ENCODE measurements at places on chromosomes 16 and 17.

DNA sequence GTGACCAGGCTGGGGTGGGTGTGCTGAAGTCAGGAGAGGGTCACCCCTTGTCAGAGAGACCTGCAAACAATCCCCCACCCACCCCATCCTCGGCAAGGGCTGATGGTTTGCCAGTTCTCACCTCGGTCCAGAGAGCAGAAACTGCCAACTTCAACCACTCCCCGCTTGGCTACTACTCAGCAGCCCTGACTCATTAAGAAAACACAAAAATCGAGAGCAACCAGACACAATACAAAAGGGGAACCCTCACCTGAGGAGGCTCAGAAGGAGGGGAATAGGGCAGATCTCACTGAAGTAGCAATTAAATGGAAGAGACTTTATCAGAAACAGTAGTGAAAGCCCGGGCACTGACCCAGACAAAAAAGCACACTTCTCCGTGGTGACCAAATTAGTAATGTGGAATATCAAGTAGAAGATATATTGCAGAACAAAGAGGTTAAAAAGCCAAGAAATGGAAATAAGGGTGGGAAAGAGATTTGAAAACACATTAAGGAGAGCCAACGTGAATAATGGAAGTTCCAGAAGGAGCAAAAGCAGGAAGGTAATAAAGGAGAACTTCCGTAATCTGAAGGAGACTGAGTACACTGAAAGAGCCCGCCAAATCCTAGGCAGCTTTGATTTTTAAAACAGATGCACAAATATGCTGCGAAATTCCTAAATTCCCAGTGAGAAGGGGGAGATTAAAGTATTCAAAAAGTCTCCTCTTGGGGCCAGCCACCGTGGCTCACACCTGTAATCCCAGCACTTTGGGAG lies 23.6 kb downstream of the CENPV start:
- DNase-seq, result no peak

GRCh38 chr16:46715769-46716305 lies 26.4 kb downstream of the ORC6 start:
- no peak for DNase-seq

DNA sequence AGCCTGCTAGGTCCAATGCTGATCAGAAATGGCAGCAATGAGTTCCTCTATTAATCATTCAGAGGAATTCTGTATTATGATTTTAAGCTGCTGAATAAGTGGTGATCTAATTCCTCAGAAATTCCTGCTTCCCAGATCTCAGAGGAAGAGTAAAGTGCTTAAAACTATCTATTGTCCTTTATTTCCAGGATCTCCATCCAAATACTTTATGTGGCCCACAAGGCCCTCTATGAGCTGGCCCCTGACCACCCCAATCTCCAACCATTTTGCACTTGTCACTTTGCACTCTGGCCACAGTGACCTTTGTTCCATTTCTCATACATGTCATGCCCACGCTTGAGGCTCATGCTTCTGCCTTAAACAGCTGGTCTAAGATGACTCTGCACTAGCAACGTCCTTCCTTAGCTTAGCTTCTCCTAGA lies 93.7 kb downstream of the CA10 start:
- DNase-seq, result no peak

DNA sequence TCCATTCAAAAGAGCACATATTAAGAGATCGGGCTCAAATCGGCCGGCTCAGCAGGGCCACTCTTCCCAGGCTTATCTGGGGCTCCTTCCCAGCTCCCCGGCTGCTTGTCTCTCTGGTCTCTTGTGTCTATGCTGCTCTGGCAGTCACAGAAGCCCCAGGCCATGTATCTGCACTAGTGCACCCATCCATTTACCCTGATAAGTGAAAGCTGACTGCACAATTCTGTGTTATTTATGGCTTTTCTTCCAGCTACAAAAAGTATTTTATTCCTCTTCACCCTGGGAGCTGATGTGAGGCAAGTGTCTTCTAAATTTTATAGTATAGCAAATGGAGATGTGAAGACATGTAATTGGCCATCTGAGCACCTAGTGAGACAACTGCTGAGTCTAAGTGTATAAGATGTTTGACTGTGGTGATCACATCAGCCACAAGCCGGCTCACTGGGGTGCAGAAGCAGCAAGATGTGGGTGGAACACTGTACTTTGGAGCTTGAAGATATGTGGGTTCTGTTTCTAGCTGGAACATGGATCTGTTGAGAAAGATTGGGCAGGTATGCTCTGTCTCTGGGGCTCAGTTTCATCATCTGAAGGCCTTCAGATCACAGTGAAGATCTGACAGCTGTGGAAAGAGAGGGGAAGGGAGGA lies 78.1 kb upstream of the MPHOSPH6 start:
- no peak for DNase-seq

DNA sequence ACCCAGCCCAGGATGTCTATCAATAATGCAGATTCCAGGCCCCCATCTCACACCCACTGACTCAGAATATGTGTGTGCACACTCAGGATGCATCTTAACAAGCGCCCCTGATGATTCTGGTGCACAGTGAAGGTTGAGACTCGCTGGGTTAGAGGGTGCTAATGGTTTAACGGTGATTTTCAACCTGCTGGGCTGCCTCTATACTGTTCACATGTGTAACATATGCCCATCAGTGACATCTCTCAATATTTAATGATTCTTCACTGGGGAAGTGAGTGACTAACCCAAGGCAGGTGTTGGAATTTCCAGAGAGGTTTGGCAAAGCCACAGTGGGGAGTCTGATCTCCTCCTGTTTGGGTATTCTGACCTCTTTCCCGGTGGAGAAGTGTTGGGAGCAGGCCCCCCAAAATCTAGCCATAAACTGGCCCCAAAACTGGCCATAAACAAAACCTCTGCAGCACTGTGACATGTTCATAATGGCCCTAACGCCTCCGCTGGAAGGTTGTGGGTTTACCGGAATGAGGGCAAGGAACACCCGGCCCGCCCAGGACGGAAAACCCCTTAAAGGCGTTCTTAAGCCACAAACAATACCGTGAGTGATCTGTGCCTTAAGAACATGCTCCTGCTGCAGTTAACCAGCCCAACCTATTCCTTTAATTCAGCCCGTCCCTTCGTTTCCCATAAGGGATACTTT lies 4.1 kb upstream of the DOC2B start:
- no peak for DNase-seq

- DNase-seq, result no peak
Observed at GRCh38 chr16:83955218-83956130, 2.4 kb downstream of the OSGIN1 start.

DNA sequence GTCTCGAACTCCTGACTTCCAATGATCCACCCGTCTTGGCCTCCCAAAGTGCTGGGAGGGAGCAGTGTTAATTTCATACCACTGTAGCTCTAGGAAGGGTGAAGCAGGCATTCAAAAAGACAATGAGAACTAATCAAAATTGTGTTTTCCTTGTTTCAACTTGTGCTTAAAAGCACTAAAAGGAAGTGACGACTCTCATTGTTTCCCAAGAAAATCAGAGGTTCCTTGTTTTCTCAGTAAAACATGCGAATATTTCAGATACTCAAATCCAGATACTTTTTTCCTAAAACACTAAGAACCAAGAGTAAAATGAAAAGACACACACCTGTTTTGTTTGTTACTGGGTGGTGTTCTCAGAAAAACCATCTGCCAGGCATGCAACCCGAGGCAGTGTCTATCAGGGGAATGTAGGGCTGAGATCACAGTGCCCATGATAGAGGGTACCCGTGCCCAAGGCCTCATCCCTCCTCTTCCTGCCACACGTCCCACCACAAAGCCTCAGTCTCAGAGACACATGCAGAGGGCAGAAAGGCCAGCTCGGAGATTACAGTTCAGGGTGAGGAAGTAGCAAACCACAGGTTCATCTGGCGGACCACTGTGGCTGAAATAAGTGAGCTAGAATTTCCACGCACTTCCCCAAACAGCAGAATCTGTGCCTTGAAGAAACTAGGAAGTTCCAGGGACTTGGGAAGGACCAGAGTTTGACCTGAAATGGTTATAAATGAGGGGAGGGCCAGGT lies 33.7 kb downstream of the GINS3 start:
- DNase-seq, result no peak

DNA sequence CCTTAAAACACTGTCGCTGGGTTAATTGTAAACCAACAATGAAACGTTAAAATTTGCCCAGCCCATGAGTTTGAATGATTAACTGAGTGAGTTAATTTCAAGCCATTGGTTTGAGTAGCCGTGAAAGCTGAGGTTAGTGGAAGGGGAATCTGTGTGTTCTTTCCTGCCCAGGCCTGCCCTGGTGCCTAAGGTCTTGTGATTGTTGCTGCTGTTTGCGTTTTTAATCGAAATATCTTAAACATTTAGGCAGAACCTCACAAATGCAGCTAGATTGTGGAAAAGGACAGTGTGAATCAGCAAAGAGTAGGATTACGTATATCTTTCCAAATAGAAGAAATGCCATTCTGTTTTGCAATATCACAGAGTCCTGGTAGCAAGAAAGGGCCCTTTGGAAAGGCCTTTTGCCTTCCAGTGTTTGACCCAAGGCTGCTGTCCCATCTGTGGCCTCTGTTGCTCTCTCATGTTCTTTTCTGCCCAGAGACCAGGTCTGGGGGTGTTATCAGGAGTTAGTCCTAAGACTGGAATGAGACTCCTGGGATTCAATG lies 113.8 kb downstream of the MSI2 start:
- no peak for DNase-seq

DNA sequence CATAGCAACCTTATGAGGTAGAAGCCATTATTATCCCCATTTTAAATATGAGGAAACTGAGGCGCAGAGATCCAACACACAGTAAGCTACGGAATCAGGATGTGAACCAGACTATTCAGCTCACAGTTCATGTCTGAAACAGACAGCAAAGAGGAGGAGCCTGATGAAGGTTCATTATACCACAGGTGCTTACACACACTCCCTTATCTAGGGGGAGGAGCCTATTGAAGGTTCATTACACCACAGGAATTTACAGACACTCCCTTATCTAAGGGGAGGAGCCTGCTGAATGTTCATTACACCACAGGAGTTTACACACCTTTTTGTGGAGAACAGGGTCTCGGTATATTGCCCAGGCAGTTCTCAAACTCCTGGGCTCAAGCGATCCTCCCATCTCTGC lies 21.9 kb downstream of the C16orf95 start:
- DNase-seq, result no peak

All from NCI-H2081 (cell line).